ENCODE measurements at places on chromosomes 4 and X. TPM values are rescaled to one million over a fixed set of nuclear protein-coding genes. Genes with fewer than 3 reads are reported as not detected.

Gene POU3F4
- total RNA-seq = not detected

Gene TMEM175
- 14.7 TPM for total RNA-seq

Gene LEF1
- total RNA-seq = 140 TPM

Gene ALAS2
- total RNA-seq = not detected

Gene TGIF2LX
- total RNA-seq = not detected

Gene RRH
- total RNA-seq = 0.27 TPM

Gene USP38
- total RNA-seq = 32.6 TPM

Gene TSR2
- total RNA-seq = 61.5 TPM

Gene FGFBP2
- 3.4 TPM for total RNA-seq

Gene ANK2
- total RNA-seq = 0.27 TPM

Gene CXCL11
- 3.4 TPM for total RNA-seq

Gene ATP11C
- total RNA-seq = 15.5 TPM

Gene HOPX
- total RNA-seq = 27.3 TPM

DNA sequence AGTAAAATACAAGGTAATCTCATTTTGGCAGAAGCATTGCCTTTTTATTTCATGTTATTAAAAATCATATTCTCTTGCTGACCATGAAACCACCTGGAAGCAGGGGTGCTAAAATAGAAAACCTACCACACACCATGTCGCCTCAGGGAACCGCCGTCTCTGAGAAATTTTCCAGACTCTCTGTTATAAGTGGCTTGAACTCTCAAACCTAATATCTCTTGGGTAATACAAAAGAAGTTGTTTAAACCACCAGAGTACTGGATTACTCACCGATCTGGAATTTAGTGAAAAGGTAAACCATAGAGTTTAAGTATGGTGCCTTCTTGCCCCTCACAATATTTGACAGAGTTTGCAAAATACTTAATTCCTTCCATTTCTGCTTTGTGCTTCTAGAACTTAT is 27.7 kb downstream of the ENPP6 start:
- DNase-seq = no peak

DNA sequence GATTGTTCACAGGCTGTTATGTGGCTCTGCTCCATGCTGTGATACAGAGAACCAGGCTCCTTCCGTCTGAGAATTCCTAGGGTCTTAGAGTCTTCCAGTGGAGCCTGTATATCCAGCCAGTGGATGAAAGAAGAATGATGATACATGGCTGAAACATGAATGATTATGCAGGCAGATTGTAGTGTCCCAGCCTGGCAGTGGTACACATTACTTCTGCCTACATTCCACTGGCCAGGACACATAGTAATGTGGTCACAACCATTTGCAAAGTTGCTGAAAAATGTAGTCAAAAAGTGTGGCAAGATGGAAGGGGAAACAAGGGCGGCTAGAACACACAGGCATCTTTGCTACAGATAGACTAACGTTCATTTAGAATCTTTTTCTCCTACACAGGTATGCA is 4.5 kb upstream of the GBA3 start:
- DNase-seq = no peak

GRCh38 chr4:31175242-31175910 is 455.2 kb downstream of the PCDH7 start:
- no peak for DNase-seq

DNA sequence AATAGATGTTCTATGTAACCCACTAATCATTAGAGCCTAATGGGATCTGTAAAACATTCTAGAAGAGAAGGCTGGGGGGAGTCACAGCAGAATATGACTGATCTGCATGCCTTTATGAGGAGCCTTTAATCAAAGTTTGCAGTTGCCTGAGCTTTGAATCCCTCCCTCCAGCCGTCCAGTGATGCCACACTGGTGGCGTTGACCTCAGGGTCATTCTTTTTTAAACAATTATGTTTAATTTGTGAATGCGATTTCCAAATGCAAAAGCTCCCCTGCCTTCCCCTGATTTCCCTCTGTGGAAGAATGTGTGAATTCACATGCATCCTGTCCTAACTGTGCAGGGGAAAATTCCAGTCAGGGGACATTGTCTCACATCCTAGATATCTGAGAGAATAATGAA is 199.7 kb upstream of the GPR101 start:
- DNase-seq = no peak

GRCh38 chrX:114058988-114059418 is 524.9 kb upstream of the HTR2C start:
- DNase-seq = no peak

DNA sequence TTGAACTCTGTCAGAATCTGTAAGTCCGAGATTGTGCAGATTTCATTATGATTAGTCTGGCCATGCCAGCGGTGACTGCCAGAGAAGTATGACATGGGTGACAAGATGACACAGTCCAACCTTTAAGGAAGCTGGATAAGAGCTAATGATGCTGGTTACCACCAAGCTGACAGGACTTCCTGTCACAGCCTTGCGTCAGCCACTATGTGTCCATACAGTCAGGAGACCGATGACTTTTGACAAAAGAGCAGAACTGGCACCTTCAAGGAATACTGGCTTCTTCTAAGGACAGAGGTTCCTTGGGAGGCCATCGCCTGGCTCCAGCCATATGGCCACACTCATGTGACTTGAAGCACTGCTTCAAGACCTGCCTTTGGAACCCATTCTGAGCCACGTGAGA is 67.2 kb upstream of the TFDP3 start:
- no peak for DNase-seq

- DNase-seq = no peak
Measured at GRCh38 chr4:169208516-169208915, 62.2 kb downstream of the SH3RF1 start.

DNA sequence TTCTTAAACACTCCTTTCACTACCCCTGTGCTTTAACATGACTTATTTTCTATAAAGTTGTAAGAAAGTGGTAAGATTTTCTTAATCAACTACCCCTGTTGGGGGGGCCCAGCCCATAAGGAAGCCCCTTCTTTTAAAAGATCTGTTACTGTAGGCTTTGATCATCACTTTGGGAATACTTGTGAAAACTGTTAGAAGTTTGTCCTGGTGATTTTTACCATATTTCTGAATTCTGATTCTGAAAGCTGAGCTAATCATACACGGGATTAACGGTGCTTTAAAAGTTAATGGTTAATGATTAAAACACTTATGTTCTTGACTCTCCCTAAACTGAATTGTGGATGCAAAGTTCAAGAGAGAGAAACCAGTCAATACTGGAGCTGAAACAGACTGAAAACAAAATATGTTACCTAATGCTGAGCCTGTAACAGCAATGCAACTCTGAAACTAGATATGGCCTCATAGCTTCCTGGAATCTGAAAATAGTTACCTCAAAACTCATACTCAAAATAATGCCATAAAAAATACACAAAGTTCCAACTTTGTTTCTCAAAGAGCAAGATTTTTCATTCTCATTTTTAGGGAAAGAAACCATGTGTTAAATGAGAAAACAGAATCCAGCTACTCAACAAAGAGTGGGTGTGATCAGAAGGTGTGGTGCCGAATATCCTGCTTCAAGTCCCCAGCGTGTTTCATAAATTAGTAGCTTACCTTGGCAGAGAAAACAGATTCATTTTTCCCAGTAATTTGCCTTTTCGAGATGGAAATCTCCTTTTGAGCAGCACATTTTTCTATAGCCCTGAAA is 31.6 kb downstream of the ADH7 start:
- DNase-seq = no peak

GRCh38 chrX:123859846-123860838 is at the start of gene XIAP:
TSS of gene XIAP (plus strand) at chrX:123860053. CDS start at chrX:123885663, 25,610 bp downstream.
- peak; percentile 33 for DNase-seq

DNA sequence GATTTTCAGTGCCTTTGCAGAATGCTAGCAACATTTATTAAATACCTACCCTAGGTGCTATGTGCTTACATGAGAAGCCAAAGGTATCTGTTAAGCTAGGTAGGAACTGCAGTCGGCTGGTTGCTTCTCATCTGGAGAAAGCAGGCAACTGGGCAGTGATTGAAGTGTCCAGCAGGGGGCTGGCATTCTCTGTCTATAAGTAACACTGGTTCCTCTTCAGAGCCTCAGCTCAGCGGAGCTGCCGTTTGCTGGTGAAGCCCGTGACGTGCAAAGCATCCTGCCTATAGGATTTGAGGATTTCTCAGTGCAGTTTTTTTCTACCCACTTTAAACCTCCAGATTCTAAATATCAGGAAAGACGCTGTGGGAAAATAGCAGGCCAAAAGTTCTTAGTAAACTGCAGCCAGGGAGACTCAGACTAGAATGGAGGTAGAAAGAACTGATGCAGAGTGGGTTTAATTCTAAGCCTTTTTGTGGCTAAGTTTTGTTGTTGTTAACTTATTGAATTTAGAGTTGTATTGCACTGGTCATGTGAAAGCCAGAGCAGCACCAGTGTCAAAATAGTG is at the start of gene GRPR:
GRPR (plus strand) TSS at position 344 of the 565 bp plus-strand sequence. CDS start 389 bp downstream, outside the sequence.
- DNase-seq = peak; percentile 34

GRCh38 chr4:128570387-128570975 is 239.0 kb upstream of the JADE1 start:
- no peak for DNase-seq

GRCh38 chrX:4358577-4358976 is 645.1 kb upstream of the PRKX start:
- DNase-seq = no peak

- no peak for DNase-seq
Measured at GRCh38 chr4:26893491-26893890, 32.9 kb downstream of the STIM2 start.

- no peak for DNase-seq
Measured at GRCh38 chrX:15653961-15654360, 10.6 kb downstream of the CLTRN start.

GRCh38 chr4:7328913-7329638 is 105.7 kb downstream of the PSAPL1 start:
- no peak for DNase-seq

DNA sequence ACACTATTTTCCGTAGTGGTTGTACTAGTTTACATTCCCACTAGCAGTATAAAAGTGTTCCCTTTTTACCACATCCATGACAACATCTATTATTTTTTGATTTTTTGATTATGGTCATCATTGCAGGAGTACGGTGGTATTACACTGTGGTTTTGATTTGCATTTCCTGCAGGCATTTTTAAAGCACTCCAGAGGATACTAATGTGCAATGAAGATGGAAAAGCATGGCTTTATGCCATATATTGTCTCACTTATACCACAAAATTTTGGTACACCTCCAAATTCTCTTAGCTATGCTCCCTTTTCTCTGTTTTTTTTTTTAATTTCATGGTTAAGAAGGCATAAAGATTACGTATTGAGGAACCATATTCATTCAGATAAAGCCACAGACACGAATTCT is 35.1 kb upstream of the NPY2R start:
- DNase-seq = no peak

DNA sequence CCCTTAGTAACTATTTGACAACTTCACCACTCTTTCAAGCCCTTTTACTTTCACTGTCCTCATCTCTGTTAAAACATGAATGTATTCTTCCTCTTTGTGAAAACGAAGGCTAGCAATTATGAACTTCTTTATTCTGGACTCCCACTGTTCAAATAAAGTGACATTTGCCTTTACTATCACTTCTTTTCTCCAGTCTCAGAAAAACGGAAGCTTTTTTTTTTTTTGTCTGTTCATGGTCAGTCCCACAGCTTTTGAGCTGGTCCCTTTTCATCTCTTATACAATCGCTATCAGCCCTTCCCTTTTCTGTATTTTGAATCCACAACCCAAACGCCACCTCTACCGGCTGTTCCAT is 327.7 kb downstream of the DKK2 start:
- DNase-seq = no peak

DNA sequence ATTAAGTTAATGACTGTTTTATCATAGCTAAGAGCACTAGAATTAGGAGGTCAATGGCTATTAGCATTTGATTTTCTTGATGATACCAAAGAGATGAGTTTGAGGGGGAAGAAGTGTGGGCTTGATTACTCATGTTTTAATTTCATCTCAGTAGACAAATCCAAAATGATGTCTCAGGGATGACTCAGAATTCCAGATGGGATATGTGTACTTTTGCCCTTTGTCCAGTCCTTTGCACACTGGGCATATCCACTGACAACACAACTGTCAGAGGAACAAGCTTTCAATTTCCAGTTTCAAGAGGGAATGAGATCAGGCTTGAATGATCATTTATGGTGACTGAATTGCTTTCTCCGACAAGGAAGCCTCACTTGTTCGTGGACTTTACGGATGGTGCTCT is 325.3 kb upstream of the FTHL17 start:
- no peak for DNase-seq

- no peak for DNase-seq
Measured at GRCh38 chr4:1398681-1399507, 7.3 kb downstream of the NKX1-1 start.

Data from activated T-cell treated with anti-CD3 and anti-CD28 coated beads, Interleukin-2, amount 50 U/mL, for 4 hours (primary cell).